Activated T-helper 1 cell treated with anti-CD3 and anti-CD28 coated beads, Interleukin-2, amount 50 U/mL, for 16 hours (primary cell): ENCODE measurements at places on chromosomes 11 and 22.

DNA sequence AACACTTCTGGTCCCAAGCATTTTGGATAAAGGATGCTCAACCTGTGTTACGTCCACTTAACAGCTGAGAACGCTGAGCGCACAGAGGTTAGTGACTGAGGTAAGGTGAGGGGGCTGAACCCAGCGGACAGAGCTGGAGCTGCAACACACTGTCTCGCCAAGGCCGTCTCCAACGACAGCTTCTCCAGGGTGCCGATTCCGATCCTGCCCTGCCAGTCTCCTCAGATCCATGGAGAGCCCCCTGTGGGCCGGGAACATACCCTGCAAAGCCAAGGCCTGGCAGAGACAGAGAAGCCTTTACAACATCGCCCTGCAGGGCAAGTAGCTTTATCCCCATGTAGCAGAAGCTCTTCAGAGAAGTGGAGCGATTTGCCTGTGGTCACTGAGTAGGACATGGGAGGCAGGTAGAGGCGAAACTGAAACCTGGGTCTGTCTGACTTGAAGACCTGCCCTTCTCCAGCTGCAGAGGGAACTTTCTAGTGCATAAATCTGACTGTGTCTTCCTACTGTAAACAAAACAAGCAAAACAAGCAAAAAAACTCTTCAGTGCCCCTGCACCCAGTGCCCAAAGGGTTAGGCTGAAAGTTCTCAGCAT is 72.8 kb downstream of the SCUBE1 start:
- DNase-seq: no peak

DNA sequence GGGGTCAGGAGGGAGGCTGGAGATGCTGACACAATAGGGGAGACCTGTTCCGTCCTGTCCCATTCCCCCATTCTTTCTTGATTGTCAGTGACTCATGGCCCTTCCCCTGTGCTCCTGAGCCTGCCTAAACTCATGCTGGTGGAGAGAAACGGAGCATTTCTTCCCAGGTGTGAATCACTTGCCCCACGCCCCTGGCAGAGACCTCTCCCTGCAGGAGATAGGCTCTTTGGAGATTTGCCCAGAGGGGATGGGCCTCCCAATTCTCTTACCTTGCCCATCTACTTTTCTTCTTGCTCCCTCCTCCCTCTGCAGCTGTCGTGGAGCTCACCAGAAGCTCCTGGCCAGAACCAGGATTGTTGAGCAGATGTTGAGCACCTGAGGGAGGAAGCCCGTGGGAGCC is 121.9 kb upstream of the OR9Q1 start:
- DNase-seq: no peak

- no peak for DNase-seq
Observed at GRCh38 chr22:47384977-47385376, 622.5 kb downstream of the TBC1D22A start.

DNA sequence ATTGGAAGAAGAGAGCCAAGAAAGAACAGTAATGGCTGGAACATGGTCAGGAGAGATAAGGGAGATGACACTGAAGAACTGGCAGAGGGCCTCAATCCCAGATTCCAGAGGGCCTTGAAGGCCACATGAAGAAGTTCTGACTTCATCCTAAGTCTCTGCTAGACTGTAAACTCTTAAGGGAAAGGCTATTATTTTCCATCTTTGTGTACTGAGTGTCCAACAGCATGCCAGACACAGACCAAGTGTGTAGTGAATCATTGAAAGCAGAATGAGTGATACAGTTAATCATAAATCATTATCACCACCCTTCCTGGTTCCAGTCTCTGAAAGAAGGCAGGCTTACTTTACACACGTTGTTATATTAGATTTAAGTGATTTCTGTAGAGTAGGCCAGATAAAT is 185.3 kb upstream of the C11orf87 start:
- DNase-seq: no peak

DNA sequence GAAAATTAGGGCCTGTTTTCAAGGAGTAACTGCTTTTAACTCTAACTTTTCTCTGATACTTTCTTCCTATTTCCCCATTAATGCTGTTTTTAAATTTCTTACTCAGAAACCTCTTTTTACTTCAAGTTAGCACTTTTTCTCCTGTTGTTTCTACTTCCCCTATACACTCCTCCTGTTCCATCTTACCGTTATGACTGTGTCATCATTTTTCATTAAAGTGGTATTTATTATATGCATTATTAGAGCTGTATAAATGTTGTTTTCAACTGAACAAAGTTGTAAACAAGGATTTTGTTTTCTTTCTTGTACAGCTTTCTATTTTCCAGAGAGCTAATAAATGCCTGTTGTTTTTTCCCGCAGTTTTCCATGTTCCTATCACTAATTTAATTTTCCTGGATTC is 84.6 kb downstream of the EXT2 start:
- no peak for DNase-seq

- DNase-seq: no peak
Observed at GRCh38 chr11:68838572-68838964, 3.1 kb downstream of the CPT1A start.

DNA sequence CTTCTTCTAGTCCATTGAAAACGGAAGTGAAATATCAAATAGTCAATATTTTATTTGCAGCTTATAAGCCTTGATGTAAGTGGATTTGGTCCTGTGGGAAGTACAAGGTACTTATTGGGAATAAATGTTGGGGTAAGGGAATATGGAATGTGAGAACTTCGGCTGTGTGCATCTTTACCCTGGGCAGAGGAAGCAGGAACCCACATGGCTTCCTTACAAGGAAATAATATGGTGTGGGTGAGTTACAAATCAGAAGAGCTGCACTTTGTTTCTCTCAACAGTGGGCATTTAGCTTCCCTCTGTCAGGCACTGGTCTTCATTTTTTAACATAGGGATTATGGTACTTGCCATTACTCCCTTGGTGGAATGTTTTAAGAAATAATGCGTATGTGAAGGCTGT is 77.9 kb downstream of the SCN3B start:
- no peak for DNase-seq

GRCh38 chr11:57801183-57801485 is 39.5 kb downstream of the CTNND1 start:
- DNase-seq: no peak

DNA sequence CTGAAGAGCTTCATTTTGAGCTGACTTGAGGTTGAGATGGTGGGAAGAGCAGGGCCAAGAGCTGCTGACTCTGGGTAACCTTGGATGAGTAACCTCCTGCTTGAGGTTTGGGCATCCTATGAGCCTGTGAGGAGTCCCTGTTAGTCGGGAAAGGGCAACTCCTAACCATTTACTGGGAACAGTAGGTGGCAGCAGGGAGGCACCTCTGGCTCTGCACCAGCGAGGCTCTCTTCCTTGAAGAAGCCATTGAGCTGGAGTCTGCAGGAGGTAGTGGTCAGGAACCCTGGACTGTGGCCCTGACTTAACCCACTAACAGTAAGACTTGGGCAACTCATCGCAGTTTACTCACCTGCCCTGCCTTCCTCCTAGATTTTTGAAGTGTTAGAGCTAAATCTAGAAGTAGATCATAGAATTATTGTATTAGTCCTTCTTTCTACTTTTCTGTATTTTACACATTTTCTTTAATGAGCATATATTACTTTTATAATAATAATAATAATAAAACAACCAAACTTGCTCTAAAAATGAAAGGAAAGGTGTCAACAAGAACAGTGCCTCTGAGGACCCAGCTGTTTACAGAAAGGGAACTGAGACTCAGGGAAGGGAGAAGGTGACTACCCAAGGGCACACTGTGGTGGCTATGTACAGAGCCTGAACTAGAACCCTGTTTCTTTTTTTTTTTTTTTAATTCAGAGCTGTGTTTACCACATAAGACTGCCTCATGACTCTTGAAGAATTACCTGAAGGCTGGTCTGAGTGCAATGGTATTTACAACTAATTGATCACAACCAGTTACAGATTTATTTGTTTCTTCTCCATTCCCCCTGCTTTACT is 47.5 kb downstream of the MEI1 start:
- peak; percentile 24 for DNase-seq

DNA sequence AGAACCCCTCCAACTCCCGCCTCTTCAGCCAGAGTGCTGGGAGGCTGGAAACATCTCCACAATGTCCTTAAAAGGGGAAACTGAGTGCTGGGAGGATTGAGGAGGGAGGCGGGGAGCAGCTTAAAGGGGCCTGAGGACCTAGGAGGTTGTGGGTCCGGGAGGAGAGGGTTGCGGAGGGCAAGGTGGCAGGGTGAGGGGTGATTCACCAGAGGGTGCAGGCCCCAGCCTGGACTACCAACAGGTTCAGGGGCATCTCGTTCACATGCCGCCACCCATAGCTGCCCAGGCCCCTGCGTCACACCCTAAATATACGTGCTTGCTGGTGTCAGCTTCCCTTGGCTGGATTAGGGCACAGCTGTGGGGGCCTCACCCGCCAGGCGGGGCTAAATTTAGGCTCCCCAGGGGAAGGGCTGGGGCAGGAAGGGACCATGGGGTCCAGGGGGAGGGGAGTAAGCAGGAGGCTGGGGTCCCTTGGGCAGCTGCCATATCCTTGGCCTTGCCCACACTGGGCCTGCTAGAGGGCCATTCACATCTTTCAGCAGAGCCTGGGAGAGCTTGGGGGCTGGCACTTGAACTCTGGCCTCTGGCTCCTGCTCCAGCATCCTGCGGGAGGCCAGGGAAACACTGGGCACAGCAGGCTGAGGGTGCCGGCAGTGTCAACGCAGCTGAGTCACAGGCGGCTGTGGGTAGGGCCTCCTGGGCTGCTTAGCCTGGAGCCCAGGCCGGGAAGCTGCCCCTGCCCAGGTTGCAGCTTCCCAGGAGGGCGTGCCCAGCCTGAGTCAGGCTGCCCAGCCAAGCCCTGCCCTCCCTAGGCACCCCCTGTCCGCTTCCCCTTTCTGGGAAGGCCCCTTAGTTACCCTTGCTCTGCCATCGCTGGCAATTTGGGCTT is 1.3 kb downstream of the EHBP1L1 start:
- no peak for DNase-seq

GRCh38 chr11:73652046-73652730 is 5.8 kb downstream of the PLEKHB1 start:
- no peak for DNase-seq

- DNase-seq: no peak
Observed at GRCh38 chr22:19806213-19807160, 45.9 kb downstream of the TBX1 start.

DNA sequence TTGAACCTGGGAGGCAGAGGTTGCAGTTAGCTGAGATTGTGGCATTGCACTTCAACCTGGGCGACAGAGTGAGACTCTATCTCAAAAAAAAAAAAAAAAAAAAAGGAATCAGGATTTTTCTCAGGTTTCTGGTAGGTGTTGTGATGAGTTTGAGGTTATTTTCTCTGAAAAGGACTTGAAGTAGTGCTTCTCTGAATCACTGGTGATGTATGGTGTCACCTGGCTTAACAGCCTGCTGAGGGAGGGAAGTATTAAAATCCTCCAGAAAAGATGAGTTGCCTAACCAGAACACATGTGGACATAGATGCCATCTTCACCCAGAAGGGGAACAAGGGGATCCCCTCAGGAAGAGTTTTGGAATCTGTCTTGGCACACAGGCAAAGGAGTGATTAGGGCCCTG is 20.1 kb downstream of the SMARCB1 start:
- DNase-seq: no peak

- DNase-seq: no peak
Observed at GRCh38 chr11:116519499-116519898, 253.3 kb downstream of the BUD13 start.

DNA sequence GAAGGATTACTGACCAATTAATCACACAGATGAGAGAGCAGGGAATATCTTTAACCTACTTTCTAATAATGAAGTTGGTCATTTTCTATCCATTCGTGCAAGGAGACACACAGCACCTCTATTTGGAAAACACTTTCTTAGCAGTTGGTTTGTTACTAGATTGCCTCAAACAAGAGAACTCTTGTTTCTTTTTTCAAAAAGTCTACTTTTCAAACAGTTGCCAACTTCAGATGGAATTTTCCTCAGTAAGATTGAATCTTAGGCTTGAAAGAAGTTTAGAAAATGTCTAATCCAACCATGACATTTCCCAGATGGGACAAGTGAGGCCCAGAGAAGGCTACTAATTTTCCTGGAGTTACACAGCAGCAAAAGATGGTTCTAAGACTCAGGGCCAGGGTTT is 42.4 kb upstream of the SMTN start:
- DNase-seq: no peak

- no peak for DNase-seq
Observed at GRCh38 chr22:46780453-46780852, 18.0 kb downstream of the TBC1D22A start.
